ENCODE measurements at places on chromosomes 5 and 9.
A peak's percentile ranks its signal among the peaks of the same experiment; 100 is the strongest.

- no peak for DNase-seq
Measured at GRCh38 chr5:133942614-133943474, 25.6 kb downstream of the C5orf15 start.

GRCh38 chr5:179380211-179381035 lies 35.2 kb upstream of the ADAMTS2 start:
- DNase-seq = no peak

DNA sequence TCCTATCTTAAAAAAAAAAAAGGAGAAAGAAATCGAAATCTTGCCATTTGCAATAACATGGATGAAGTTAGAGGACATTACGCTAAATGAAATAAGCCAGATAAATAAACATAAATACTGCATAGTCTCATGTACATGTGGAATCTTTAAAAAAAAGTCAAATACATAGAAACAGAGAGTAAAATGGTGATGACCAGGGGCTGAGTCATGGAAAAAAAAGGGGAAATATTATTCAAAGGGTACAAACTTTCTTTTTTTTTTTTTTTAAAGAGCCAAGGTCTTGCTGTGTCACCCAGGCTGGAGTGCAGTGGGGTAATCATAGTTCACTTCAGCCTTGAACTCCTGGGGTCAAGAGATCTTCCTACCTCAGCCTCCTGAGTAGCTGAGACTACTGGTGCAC lies 310.1 kb downstream of the ZNF608 start:
- no peak for DNase-seq

- DNase-seq = no peak
Measured at GRCh38 chr5:40414922-40415321, 264.8 kb upstream of the PTGER4 start.

GRCh38 chr9:113682297-113682771 lies 193.8 kb upstream of the ZNF618 start:
- DNase-seq = peak; percentile 36

DNA sequence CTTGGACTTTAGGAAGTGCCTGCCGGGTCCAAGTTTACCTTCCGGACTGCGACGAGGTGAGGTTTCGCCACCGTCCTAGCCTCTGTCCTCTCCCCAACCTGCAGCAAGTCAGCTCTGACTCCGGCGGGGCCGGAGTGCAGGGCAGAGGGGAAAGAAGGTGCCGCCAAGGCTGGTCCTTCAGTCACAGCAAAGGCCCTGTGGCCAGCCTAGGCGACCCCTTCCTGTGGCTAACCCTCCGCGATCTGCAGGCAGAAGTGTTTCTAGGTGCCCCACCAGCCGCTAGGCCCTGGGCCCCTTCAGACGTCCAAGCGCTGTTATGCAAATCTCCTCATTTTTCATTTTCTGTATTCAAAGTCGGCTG lies 11.1 kb upstream of the NKX2-5 start:
- DNase-seq = no peak

GRCh38 chr5:173872957-173873305 lies 15.2 kb upstream of the CPEB4 start:
- DNase-seq = no peak

All from CD4-positive, alpha-beta T cell treated with Interleukin-10 for 1 hour (primary cell).